ENCODE measurements at places on chromosomes 3 and 15. TPM values are rescaled to one million over a fixed set of nuclear protein-coding genes. Genes with fewer than 3 reads are reported as not detected.

DNA sequence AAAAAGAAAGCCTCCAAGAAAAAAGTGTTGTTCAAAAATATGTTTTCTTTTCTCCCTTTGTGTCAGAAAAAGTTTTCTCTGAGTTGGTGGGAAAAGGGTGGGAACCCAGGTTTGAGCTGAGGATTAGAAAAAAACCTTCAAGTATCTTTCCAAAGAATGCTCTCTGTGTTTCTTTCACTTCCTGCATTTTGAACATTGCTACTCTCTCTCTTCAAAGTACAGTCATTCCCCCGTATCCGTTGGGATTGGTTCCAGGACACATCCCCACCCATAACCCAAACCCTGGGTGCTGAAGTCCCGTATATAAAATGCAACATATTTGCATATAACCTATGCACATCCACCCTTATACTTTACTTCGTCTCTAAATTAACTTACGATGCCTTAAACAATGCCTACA is 139.6 kb downstream of the TMCO5A start:
- no peak for DNase-seq
- peak overlapping the region; percentile 90 for H3K27ac ChIP-seq
- no peaks in the 10 kb centered on the region for H3K36me3 ChIP-seq
- H3K4me1 ChIP-seq, result peaks cover 28% of the 10 kb centered on the region
- H3K27me3 ChIP-seq, result no peaks in the 10 kb centered on the region
- H3K4me3 ChIP-seq, result no peak overlapping the region

DNA sequence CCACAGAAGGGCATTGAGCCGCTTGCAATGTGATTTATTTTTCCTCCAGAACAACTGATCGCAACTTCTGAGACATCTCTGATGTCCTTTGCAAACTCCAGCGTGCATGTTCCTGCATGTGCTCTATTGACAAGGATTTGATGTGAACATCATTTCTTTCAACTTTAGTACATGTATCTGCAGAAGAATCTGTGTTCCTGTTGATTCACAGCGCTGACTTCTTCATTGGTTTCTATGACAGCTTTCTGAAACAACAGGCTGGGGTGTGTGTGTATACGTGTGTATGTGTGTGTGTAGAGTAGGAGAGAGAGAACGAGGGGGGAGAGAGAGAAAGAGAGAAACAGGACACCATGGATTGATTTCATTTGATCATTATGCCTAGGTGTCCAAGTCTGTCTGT is 56.7 kb upstream of the CMTM8 start:
- H3K4me3 ChIP-seq, result no peak overlapping the region
- no peaks in the 10 kb centered on the region for H3K36me3 ChIP-seq
- peaks cover 6% of the 10 kb centered on the region for H3K4me1 ChIP-seq
- no peak overlapping the region for H3K27ac ChIP-seq
- no peak for DNase-seq
- no peaks in the 10 kb centered on the region for H3K27me3 ChIP-seq

- DNase-seq, result no peak
- no peaks in the 10 kb centered on the region for H3K4me1 ChIP-seq
- H3K36me3 ChIP-seq, result no peaks in the 10 kb centered on the region
These were observed 51.2 kb downstream of the MDFIC2 start for GRCh38 chr3:70261283-70261682.

- no peak for DNase-seq
- no peaks in the 10 kb centered on the region for H3K27me3 ChIP-seq
- no peaks in the 10 kb centered on the region for H3K4me1 ChIP-seq
- H3K36me3 ChIP-seq, result no peaks in the 10 kb centered on the region
- no peak overlapping the region for H3K4me3 ChIP-seq
- no peak overlapping the region for H3K27ac ChIP-seq
These were observed 45.3 kb upstream of the ATP2B2 start for GRCh38 chr3:10550705-10551104.

DNA sequence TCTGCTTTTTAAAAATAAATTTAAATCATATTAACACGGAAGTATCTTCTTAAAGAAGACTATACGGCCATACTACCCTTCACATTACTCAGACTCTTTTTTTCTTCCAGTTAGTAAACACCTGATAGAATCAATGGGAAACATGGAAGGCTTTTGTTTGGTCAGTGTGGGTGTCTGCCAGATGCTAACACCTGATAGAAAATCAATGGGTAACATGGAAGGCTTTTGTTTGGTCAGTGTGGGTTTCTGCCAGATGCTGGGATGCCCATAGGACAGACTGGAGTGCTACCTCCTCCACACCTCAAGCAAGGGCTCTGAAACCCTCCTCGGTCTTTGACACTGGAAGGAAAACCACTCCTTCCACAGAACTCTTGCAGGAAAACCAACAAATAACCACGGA is 29.2 kb downstream of the HACL1 start:
- peaks cover 16% of the 10 kb centered on the region for H3K36me3 ChIP-seq
- no peak for DNase-seq
- H3K27me3 ChIP-seq, result no peaks in the 10 kb centered on the region
- no peak overlapping the region for H3K4me3 ChIP-seq

DNA sequence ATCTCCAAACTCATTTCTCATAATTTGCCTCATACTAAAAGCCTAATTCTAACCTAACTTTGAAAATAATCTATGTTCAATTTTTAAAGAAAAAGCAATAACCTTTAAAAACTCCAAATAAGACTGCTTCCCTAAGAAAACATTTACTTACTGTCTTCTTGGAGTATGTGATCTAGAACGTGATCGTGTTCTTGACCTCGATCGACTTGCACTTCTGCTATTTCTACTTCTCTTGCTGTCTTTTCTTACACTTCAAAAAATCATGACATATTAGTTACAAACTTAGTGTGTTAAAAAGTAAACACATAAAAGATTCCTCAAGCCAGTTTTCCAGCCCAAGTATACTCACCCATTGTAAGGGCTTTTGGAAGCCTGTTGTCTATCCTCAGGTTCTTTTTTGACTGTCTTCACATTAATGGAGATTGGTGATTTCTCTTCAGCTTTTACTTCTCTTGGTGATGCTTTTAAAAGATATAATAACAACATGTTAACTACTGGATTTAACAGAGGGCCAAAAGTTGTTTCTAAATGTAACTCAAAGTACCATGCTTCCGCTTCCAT is 10.7 kb downstream of the CCNL1 start:
- H3K27ac ChIP-seq, result no peak overlapping the region
- H3K4me1 ChIP-seq, result peaks cover 13% of the 10 kb centered on the region
- H3K27me3 ChIP-seq, result no peaks in the 10 kb centered on the region
- peaks cover 100% of the 10 kb centered on the region for H3K36me3 ChIP-seq
- no peak for DNase-seq
- H3K4me3 ChIP-seq, result no peak overlapping the region

GRCh38 chr15:70762469-70763119 is 764 bp downstream of the UACA start:
- peak; percentile 87 for DNase-seq
- peak overlapping the region; percentile 90 for H3K27ac ChIP-seq
- H3K27me3 ChIP-seq, result peaks cover 7% of the 10 kb centered on the region
- H3K4me1 ChIP-seq, result peaks cover 8% of the 10 kb centered on the region

DNA sequence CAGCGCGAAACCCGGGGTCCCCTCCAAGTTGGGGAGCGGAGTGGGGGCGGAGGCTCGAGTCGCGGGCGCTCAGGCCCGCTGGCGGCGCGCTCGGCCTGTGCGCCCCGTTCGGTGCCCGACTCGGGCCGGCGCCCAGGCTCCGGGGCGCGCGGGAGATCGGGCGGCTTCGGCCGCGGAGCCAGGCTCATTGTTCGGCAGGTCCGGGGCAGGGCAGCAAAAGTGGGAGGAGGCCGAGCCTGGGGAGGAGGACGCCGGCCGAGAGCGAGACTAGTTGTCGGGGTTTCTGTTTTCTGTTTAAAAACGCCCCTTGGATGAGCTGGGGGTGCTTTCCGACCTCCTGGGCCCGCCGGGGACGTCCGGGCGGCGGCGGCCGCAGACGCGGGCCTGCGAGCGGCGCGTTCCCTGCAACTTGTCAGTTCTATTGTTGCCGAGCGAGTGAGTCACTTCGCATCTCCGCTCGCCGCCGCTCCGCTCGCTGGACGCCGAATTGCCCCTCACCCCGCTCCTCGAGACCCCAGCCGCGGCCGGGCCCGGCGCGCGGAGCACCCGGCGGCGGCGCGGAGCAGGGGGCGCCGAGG is 676 bp downstream of the TCF12 start:
- H3K4me3 ChIP-seq, result peak overlapping the region; percentile 96
- H3K4me1 ChIP-seq, result peaks cover 28% of the 10 kb centered on the region
- H3K36me3 ChIP-seq, result no peaks in the 10 kb centered on the region
- H3K27ac ChIP-seq, result peak overlapping the region; percentile 97
- no peaks in the 10 kb centered on the region for H3K27me3 ChIP-seq

DNA sequence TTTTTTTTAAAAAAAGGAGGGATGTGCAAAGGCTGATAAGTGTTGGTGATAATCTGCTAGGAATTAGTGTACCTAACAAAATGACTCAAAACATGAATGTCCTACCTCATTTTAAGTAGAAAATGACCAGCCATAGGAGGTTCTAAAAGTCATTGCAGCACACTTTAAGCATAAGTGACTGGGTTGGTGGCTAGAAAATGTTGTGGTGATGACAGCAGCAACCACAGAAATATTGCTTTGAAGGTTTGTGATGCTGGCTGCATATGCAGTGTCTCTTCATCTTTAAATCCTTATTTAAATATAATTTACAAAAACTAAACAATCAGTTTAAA is 55.2 kb downstream of the CMSS1 start:
- H3K36me3 ChIP-seq, result no peaks in the 10 kb centered on the region
- DNase-seq, result no peak
- H3K4me1 ChIP-seq, result peaks cover 28% of the 10 kb centered on the region
- no peaks in the 10 kb centered on the region for H3K27me3 ChIP-seq
- no peak overlapping the region for H3K27ac ChIP-seq
- H3K4me3 ChIP-seq, result no peak overlapping the region

- H3K36me3 ChIP-seq, result no peaks in the 10 kb centered on the region
- H3K27ac ChIP-seq, result no peak overlapping the region
- H3K4me1 ChIP-seq, result no peaks in the 10 kb centered on the region
- H3K4me3 ChIP-seq, result no peak overlapping the region
- no peaks in the 10 kb centered on the region for H3K27me3 ChIP-seq
- no peak for DNase-seq
These were observed 608.4 kb downstream of the CADM2 start for GRCh38 chr3:85567071-85567676.

DNA sequence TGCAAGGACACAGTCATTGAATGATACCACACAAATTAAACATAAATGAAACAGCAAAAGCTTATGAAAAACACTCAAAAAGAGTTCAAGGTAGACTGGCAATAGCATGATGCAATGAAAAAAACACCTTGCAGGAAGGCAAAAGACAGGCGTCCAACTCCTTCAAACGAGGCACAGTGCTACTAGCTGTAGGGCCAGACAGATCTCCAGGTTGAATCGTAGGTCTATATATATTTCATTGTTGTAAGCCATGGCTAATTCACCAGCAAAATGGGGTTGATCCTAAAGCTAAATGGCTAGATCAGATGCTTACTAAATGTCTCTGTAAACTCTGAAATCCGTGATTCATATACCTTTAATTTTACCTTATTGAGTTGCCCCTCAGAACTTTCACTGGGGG is 94.2 kb downstream of the THRB start:
- no peak for DNase-seq
- no peak overlapping the region for H3K4me3 ChIP-seq
- no peaks in the 10 kb centered on the region for H3K27me3 ChIP-seq

DNA sequence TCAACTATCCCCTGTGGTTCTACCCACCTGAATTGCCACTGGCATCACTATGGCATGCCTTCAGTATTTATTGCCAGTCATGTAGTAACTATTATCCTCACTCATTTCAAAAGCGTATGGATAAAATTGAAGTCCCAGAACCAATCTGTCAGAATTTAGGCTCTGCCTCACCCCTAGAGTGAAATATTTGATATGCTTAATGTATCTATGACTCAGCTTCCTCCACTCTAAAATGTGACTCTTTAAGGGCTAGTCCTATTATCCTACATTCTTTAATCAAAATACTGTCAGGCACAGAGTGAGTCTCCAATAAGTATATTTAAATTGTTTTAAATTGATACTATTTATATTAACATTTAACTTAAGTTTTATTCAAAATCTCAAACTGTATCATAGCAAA is 27.6 kb downstream of the ARPP21 start:
- no peaks in the 10 kb centered on the region for H3K36me3 ChIP-seq
- H3K27ac ChIP-seq, result no peak overlapping the region
- H3K4me3 ChIP-seq, result no peak overlapping the region
- H3K4me1 ChIP-seq, result no peaks in the 10 kb centered on the region
- no peak for DNase-seq

GRCh38 chr15:65223996-65224395 is 12.7 kb upstream of the CILP start:
- DNase-seq, result no peak
- no peak overlapping the region for H3K27ac ChIP-seq
- no peaks in the 10 kb centered on the region for H3K4me1 ChIP-seq
- no peaks in the 10 kb centered on the region for H3K36me3 ChIP-seq
- H3K4me3 ChIP-seq, result no peak overlapping the region
- H3K27me3 ChIP-seq, result no peaks in the 10 kb centered on the region

GRCh38 chr3:40336101-40336500 is 26.6 kb downstream of the EIF1B start:
- no peaks in the 10 kb centered on the region for H3K27me3 ChIP-seq
- no peaks in the 10 kb centered on the region for H3K36me3 ChIP-seq
- DNase-seq, result no peak
- H3K4me1 ChIP-seq, result no peaks in the 10 kb centered on the region

GRCh38 chr15:80174017-80174746 is 21.4 kb downstream of the FAH start:
- no peak overlapping the region for H3K4me3 ChIP-seq
- DNase-seq, result no peak
- no peaks in the 10 kb centered on the region for H3K27me3 ChIP-seq
- H3K27ac ChIP-seq, result peak overlapping the region; percentile 63

DNA sequence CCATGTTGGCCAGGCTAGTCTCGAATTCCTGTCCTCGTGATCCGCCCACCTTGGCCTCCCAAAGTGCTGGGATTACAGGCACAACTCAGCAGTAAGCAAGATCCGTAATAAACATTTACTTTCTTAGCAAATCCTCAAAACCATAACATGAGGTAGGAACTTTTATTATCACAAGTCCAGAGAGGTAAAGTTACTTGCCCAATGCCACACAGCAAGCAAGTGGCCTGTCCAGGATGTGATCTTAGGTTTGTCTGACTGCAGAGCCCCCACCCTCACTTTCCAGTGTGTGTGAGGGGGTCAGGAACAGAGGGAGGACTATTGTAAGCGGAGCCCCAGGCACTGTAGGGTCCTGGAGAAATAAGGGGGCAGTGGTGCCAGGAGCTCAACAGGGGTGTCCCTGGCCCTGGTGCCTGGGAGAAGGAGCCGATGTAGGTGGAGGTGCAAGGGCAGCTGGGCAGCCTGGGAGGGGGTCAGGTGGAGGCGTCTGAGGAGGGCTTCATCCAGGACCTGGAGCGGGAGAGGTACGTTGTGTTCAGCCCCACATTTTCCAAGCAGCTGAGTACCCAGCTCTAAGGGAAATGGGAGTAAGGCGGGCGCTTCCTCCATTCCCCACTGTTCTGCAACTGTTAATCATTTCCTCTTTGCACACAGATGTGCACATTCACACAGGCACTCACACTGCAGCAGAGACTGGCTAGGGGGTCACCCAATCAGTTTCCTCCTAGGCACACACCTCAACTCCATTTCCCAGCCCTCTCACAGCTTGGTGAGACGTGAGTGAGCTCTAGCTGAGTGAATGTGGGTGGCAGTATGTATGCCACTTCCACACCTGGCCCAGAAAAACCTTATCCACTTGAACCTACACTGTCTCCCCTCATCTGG is 5.9 kb downstream of the RPUSD3 start:
- H3K4me3 ChIP-seq, result no peak overlapping the region
- H3K27ac ChIP-seq, result no peak overlapping the region
- peaks cover 6% of the 10 kb centered on the region for H3K4me1 ChIP-seq
- H3K27me3 ChIP-seq, result no peaks in the 10 kb centered on the region
- no peak for DNase-seq

The ATP13A5 gene
- 2.1 TPM for total RNA-seq

The GFM1 gene
- total RNA-seq, result 28.3 TPM

The P2RY1 gene
- 16.1 TPM for total RNA-seq
